Progenitor cell of endocrine pancreas (in vitro differentiated cells): ENCODE measurements at places on chromosomes 5 and 9. TPM values are rescaled to one million over a fixed set of nuclear protein-coding genes. Genes with fewer than 3 reads are reported as not detected.

The MYOT gene
- total RNA-seq: not detected in 2 replicates

- DNase-seq: no peak
Observed at GRCh38 chr5:135441350-135441831, 5.8 kb downstream of the DCANP1 start.

GRCh38 chr5:93079046-93079445 is 502.0 kb downstream of the NR2F1-AS1 start:
- no peak for DNase-seq

DNA sequence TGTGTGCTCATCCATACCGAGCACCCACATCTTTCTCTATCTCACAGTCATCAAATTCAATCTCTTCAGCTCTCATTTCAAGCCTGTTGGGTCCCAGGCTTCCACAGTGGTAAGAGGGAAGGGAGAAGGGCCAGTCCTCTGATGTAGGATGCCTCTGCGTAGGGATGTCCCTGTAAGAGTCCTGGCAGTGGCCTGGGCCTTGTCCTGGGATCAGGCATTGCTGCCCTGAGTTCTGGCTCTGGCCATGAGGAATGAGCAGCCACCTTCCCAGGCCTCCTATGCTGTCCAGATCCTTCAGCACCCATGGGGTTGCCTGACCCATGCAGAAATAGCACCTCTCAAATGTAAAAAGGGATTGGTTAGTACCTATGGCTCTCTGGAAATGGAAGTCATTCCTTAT is 121.2 kb downstream of the EFNA5 start:
- DNase-seq: no peak

GRCh38 chr5:91266184-91266705 is 116.9 kb downstream of the ARRDC3 start:
- DNase-seq: no peak
